ENCODE measurements at places on chromosomes 7 and 10.

DNA sequence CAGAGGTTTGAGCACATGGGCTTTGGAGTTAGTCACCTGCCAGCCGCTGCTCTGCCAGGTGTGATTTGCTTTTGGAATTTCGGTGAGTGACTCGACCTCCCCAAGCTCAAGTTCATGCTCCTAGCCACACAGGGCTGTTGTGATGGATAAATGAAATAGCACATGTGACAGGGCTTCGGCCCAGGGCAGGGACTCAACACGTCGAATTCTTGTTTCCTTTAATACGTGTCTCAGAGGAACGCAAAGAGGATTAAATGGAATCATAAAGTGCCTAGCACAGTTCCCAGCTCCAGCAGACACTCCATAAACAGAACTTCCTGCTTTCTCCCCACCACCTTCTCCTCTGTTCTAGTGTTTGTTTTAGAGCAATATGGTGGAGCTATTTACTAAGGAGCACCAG, 88.3 kb upstream of the CHST15 start:
- DNase-seq: no peak

DNA sequence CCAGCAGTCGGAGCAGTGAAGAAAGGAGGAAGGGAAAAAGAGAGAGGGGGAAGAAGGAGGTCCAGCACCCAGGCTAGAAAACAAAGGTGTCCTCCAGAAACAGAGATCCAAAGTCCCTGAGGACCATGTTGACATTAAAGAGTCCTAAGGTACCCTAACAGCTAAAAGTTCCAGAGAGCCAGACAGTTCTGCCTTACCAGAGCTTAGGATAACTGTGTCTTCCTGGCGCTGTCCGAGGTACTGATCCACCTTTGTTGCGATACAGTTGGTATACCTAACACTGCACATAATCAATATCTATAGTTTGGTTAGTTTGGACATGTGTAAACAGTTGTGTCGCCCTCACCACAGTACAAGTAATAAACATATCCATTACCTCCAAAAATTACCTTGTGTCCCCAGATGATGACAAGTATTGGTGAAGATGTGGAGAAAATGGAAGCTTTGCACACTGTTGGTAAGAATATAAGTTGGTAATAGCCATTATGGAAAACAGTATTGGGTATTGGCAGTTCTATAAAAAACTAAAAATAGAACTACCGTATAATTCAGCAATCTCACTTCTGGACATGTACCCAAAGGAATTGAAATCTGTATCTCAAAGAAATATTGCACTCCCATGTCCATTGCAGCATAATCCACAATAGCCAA, 59.8 kb downstream of the GRID1 start:
- no peak for DNase-seq

DNA sequence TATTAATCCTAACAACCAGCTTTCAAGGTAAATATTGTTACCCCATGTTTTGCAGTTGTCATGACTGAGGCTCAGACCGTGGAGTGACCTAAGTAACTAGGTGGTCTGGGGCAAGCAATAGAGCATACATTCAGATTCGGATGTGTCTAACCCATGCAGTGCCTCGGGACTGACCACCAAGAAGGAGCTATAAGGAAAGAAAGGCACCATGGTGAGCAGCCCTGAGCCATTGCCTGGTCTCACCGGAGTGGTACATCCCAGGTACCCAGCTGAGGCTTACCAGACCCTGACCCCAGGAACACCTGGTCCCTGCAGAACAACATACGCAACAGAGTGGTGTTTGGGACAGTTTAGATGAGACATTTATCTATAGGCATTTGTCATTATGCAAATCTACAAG, 175.5 kb upstream of the ZMIZ1 start:
- no peak for DNase-seq

DNA sequence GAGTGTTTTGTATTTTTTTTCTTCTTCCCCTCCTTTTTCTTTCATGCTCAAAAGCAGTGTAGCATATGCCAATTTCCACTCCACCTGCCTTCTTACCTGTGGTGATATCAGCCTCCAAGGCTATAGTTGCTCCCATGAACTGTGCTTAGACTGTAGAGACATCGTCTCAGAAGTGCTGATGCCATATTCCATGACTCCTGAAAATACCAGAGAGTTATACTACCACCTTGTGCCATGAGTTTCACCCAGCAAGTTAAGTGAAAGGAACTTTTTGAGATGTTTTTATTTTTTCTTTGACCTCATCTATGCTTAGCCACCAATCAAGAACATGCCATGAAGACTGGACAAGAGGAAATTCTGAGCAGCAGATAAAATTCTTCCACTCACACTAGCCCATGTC, 142.8 kb upstream of the SEMA3E start:
- no peak for DNase-seq

DNA sequence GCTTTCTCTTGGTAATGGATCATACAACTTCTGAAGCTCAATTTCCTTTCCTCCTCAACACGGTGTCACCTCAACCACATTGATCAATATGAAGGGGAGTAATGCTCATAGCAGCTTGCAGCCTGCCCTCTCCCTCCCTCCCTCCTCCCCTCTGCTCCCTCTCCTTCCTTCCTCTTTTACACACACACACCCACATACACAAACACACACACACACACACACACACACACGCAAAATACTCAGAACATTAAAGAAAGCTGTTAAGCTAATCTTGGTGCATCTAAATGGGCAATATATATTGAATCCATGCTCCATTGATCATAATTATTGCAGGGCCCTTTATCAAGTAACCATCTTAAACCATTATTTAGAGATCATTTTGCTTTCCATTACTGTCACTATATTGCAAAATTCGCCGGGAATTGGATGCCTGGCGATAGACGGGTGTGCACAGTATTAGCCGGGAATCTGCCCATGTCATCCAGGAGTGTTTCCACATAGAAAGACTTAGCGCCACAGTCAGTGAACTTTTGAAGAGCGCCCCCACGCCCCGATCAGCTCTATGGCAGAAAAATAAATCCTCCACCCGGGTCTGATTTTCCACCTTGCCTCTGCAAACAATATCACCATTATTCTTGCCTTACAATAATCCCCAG, 122.0 kb downstream of the PRLHR start:
- no peak for DNase-seq

DNA sequence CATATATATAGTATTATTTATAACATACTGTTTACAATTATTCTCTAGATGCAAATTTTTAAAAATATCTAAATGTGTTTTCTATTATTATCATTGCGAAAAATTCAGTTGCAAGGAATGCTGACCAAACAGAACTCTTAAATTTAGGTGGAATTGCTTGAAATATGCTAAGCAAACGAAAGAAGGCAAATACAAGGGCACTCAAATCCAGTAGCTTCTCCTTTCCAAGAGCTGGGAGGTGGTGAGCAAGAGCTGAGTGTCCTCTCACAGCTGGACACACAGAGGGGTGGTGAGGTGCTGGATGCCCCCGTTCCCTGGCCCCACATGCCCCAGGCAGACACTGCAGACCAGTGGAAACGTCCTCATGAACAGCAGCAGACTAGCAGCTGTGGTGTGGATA, 166.0 kb downstream of the TAX1BP1 start:
- DNase-seq: no peak

GRCh38 chr10:32151871-32152270, 95.6 kb upstream of the KIF5B start:
- DNase-seq: no peak

- no peak for DNase-seq
Observed at GRCh38 chr10:127635882-127636281, 86.8 kb downstream of the NPS start.

- DNase-seq: peak; percentile 36
Observed at GRCh38 chr10:101141616-101142532, 10.8 kb downstream of the TLX1 start.

DNA sequence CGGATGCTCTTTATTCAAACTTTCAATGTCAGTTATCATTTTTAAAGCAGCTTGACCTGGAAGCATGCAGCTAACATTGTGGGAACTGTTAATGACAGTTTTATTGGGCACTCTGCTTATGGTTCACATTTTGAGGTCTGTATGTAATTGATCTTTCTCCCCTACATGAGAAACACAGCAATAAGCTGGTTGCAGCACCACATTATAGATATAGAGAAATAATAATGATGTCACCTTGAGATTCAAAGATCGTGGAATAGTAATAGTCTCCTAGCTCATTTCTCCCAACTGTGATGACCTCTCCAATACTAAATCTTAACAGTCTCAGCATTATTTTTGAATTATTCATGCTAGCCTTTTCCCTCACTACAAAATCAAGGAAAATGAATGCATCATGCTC, 22.7 kb upstream of the MGMT start:
- no peak for DNase-seq

DNA sequence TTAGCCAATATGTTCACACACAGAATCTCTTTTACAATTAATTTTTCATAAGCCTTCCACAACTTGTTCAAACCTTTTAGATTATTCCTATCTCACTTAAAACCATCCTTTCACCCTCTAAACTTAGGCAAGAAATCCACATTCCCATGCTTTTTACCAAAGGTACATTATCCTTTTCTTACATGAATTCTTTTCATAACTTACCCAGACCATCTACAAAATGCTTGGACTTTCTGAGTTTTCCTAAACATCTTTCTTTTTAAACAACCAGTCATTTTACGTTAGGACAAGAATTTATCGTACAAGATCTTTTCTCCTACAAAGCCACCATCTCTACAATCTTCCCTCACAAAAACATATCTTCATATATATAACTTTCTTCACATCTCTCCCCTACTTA, 18.8 kb upstream of the GARS1 start:
- no peak for DNase-seq

- no peak for DNase-seq
Observed at GRCh38 chr10:97059006-97059871, 126.5 kb downstream of the SLIT1 start.

- DNase-seq: no peak
Observed at GRCh38 chr10:36367362-36367761, 725.3 kb upstream of the FZD8 start.

- no peak for DNase-seq
Observed at GRCh38 chr7:19107356-19108146, 9.9 kb downstream of the TWIST1 start.

GRCh38 chr10:86434656-86435055, 68.1 kb upstream of the GRID1 start:
- no peak for DNase-seq

GRCh38 chr10:6756716-6757115, 176.6 kb upstream of the PRKCQ start:
- DNase-seq: no peak

GRCh38 chr10:71368643-71369042, 28.1 kb upstream of the CDH23 start:
- DNase-seq: no peak

- DNase-seq: no peak
Observed at GRCh38 chr10:133358162-133358924, 524 bp upstream of the FUOM start.

DNA sequence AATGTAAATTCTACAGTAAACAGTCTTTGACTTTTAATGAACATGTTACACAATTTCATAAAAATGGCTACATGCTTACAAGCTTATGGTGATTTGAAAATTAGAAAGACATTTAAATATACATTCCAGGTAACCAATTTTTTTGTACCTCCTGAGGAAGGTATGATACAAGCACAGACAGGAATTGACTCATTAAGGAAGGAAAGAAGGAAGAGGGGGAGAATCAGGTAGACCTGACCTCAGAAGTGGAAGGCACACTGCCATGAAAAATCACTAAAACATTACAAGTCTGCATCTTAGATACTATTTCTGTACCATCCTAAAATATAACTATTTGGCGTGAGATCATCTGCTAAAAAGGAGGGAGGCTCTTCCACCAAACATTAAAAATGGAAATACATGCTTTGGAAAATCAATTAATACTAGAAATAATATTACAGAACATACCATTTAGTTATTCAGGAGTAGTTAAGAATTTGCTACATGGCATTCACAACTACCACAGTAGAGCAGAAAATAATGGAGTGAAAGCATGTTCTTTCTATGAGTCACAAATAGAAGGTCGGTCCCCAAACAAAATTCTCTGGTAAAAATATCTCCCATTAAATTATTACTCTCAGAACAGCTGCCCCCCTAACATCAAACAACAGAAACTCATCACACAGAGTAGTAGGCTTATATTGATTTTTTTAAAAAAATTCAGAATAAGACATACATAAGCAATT, 15.2 kb downstream of the RAB11FIP2 start:
- no peak for DNase-seq

DNA sequence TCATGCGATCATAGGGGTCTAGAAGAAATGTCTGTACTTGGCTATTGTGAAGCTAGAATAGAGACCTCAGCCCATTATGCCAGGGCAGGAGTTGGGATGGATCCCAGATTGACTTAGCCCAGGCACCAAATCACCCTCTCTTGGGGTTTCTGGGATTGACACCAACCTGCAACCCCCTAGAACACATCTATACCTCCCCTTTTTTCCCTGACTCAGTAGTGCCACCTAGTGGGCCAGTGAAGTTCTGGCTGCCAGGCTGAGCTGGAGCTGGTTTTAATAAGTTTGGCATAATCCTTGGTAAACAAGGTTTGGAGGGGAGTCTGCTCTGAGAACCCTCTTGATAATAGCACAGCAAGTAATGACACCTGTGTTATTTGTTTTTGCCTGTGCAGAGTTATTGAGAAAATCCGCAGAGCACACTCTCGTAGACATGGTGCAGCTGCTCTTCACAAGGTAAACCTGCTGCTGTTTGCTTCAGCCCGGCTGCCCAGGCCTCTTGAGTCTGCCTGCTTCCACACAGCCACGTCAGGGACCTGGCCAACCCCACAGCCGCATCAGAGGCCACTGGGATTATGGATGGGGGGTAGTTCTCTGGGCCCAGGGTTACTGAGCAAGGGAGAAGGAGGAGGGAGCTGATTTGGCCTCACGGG, 43.3 kb upstream of the NFKB2 start:
- DNase-seq: no peak

DNA sequence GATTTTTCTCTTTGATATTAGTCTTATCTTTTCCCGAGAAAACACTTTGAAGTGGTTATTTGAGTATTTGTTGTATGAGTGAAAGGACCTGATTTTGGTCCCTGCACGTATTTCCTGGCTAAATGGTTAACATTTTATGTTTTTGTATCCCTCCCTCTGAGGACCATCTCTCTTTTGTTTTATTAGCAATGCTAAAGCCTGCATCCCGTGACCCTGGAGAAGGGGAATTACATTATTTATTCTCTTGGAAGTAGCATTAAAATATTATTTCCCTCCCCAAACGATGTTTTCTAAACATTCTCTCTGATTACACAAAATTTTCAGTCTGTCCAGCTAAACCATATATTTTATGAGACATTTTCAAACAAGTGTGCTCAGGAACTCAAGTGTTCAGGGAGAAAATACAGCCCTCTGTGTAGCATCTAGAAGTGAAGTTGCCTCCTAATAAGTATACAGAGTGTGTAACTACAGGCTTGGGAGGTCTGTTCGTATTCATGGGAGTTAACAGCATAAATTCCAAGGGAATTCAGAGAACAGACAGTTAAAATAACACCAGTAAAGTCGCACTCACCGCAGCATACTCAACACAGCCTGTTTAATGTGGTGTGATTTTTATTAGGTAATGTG, 163.8 kb upstream of the NPVF start:
- no peak for DNase-seq

DNA sequence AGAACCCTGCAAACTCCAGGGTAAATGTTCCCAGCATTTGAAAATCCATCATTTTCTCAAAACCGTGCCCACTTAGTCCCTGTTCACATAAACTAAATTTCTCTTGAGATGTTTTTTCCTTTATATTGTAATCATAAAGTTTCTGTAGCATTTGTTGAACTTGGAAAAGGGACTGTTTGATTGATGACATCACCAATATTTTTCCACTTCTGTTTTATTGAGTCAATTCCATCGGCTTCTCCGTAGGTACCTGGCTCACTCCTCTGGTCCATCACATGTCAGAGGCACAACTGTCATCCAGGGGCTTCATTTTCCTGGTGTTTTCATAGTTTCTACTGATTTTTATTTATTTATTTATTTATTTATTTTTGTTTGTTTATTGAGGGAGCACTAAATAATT, 462.5 kb upstream of the PFKP start:
- DNase-seq: no peak

- no peak for DNase-seq
Observed at GRCh38 chr10:69496352-69497230, 45.3 kb downstream of the TSPAN15 start.
